ENCODE measurements at places on chromosomes 1 and 21.

GRCh38 chr1:162562470-162562828 is 927 bp downstream of the UAP1 start:
- DNase-seq, result no peak

GRCh38 chr1:84704872-84705417 is 14.7 kb upstream of the SSX2IP start:
- DNase-seq, result no peak

DNA sequence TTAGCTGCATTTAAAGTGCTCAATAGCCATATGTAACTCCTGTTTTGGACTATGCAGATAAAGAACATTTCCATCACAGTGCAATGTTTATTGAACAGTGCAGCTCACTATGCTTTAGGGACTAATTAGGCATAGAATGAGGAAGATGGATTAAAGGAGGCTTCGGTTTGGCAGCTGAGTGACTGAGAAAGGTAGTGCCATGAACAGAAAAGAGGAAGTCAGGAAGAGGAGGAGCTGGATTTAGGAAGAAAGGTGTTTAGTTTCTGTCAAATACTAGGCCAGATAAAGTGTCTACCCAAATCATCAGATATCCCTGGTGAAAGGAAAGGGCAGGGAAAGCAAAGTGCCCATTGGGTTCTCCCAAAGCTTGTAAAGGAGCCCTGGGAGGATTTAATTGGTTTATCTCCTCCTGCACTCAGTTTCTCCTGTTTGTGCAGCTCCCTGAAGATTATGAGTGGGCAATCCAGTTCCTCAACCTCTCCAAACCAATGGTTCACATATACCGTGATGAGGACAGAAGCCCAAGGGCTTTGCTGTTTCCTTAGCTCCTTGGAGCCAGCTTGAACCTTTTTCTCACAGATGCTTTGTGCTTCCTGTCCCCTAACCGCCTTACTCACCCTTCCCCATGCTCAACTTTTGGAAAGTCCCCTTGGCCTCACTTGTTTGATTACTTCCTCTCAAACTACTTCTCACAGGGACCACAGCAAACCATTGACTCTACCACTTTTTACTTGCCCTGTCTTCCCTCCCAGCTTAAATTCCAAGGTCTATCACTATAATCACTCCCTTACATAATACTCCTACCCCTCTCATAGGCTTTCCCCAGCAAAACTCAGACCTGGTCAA is 3.5 kb upstream of the RAP1A start:
- DNase-seq, result no peak

DNA sequence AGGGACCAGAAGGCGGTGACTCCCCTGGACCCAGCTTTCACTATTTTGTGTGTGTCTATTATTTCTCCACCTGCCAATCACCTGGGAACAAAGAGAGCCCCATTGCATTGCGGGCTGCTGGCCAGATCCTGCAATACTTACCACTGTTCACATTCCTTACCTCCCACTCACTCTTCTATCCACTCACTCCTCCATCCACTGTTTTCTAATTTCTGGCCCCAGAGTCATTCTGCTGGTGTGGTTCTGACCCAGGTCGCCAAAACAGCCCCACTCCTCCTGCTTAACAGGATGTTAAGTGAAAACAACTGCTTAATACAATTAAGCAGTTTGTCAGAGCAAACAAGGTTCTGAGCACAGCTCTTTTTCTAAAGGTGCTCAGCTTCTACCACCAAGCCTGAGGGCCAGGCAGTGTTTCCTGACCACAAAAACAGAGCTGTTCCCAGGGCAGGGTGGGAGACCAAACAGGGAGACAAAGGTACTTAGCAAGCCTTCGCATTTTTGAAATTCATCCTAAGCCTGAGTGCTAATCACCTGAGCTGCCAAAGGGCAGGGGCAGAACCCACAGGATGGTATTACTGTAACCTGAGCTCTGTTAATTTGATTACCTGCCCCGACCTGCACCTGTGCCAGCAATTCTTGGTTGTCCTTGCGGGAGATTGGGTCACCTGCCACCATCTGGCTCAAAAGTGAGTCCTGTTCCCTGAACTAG is 38.5 kb upstream of the EFCAB14 start:
- DNase-seq, result no peak

DNA sequence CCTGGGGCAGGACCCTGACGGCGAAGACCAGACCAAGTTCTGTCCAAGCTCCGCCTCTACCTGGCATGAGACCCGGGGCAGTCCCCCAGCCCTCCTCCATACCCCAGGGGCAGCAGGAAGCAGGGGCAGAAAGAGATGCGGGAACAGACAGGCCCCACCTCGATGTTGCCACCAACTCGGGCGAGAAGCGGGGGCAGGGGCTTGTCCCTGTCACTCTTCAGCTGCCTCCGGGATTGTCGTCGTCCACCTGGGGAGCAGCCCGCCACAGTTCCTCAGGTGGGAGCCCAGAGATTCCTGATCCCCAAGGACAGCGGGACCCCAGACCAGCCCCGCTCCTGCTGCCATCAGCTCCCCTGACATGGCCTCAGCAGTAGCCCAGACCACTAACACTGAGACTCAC is 54.8 kb downstream of the CHD5 start:
- no peak for DNase-seq

DNA sequence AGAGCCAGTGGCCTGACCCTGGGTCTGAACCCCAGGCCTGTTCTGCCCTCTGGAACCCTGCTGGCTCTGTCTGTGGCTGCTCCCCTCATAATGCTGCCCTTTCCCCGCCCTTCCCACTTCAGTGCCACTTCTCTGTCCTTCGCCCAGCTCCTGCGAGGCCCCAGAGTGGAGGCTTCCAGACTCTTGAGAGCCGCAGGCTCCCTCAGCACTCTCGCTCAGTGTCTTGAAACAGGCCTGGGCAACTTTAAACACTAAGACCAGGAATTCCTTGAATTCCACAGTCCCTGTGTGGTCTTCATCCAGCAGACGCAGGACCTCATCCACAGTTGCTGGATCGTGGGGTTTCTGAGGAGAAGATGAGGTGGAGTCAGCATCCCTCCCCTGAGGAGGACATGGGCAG is 3.5 kb downstream of the CRNN start:
- no peak for DNase-seq

Measured in glomerular endothelial cell (primary cell).